ENCODE measurements at places on chromosomes 12 and 14. TPM values are rescaled to one million over a fixed set of nuclear protein-coding genes. Genes with fewer than 3 reads are reported as not detected.

GRCh38 chr14:80792771-80793170, 148.8 kb downstream of the CEP128 start:
- DNase-seq = no peak

DNA sequence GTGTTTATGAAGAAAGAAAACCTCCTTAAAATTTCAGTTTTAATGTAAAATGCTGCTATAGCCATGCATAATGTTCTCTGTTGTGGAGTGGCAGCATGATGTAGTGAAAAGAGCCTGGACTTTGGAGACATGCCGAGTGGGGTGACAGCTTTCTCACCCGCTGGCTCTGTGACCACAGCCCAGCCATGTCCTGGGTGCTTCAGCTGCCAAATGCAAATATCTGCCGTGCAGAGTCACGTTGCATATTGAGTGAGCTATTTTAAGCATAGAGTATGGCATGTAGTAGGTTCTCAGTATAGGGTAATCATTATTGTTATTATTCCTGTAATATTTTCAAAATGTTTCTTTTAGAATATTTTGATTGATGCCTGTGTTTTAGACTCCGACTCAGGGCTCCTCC, 15.5 kb upstream of the TCTN2 start:
- no peak for DNase-seq

- no peak for DNase-seq
Observed at GRCh38 chr12:100266585-100266834, 369 bp downstream of the DEPDC4 start.

- DNase-seq = no peak
Observed at GRCh38 chr14:94571950-94572349, 9.3 kb upstream of the SERPINA5 start.

DNA sequence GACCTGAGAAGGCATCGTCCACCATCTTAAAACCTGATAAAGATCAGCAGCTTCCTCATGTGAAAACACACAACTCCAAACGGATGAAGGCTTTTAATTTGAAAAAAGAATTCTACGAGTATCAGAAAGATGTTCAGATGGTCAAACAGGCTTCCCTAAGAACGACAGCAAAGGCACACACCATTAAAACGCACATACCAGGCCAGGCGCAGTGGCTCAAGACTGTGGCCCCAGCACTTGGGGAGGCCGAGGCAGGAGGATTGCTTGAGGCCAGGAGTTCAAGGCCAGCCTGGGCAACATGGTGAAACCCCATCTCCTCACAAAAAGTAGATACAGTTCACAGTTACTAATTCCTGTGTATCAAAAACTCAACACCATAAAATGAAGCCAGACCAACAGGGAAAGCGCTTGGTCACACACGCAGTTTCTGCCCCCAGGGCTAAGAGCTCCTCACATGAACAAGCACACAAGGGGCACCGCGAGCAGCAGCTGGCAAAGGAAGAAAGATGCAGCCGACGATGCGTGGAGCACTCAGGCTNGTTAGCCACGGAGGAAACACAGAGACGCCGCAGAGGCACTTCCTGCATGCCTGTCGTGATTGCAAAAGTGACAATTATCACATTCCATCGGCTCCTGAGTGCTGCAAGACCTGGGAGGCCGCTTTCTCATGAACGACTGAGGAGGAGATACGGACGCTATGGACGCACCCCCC, 78.0 kb downstream of the NOC4L start:
- DNase-seq = no peak

DNA sequence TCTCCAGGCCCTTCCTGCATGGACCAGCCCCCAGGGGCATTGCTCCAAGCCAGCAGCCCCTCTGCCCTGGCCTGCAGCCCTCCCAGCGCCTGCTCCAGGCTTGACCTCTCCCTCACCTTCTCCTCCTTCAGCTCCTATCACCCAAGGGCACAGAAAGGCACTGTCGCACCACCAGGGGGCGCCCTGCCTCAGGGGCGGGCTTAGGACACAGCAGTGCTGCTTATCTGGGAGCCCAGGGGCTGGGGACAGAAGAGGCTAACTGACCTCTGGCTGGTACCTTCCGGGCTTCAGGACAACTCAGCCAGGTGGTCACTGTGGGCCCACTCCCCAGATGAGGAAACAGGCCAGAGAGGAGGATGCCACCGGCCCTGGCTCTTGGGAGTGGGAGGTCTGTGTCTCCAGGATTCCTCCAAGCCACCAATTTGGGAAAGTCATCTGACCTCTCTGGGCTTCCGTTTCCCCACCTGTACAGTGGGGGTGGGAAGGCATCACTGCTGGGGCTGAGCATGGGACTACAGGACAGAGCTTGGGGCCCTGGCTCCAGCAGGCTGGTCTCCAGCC, 25.3 kb upstream of the GPR132 start:
- peak; percentile 33 for DNase-seq

Gene PPP1R1A
- total RNA-seq = 0.15 TPM

Gene C1S
- 0.64 TPM for total RNA-seq

Gene ZDHHC17
- 23.9 TPM for total RNA-seq

Gene KRT82
- total RNA-seq = not detected

Gene CCDC175
- not detected for total RNA-seq

Data from glomerular endothelial cell (primary cell).